ENCODE measurements at places on chromosomes 3 and 15.

DNA sequence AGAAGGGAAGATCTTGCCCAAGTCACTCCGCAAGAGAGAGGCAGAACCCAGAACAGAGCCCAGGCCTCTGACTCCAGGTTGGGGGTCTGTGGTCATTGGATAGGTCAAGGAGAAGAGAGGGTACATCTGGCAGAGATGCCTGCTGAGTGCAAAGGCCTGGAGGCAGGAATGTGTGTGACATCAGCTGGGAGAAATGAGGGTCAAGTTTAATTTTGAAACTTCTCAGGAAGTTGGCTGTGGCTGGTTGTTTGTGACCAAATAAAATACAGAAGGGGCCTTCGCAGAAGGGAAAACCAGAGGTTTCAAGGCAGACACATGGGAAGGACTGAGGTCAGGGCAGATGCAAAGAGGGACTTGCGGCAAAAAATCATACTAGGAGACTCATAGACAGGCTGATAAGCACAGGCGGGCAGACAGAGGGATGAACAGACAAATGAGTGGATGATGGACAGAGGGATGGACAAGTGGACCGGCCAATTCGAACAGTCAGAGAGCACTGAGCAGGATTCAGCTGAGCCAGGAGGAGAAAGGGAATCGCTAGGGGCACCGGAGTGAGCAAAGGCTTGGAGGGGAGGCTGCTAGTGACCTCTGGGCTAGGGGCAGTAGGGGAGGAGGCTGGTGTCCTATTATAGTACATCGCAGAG is 28.8 kb upstream of the CACNA2D2 start:
- DNase-seq: no peak

DNA sequence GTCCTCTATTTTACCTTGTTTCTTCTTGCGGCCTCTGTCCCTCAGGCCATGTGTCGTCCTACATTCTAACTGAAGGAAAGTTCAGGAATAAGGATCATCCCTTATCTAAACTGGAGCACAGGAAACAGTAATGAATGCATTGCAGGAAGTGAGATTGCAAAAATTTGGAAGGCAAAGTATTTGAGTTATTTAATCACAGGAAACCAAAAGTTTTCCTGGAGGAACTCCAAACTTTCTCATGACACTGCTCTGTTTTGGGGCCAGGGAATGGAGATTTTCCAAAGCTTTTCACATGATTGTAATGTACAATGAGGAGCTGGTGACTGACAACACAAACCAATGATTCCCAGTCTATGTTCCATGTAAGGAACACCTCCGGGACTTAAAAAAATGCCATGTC is 57.8 kb upstream of the PLSCR4 start:
- DNase-seq: no peak

DNA sequence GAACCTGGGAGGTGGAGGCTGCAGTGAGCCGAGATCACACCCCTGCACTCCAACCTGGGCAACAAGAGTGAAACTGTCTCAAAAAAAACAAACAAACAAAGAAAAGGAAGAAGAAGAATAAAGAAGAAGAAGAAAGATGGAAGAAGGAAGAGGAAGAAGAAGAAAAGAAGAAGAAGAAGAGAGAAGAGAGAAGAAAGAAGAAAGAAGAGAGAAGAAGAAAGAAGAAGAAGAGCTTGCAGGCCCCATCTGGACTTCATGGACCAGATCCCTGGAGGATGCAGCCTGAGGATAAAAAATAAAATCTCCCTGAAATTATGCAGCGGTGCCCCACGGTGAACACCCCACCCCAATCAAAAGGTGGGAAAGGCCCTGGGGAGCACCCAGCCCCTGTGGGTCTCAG is 8.8 kb upstream of the MESP1 start:
- DNase-seq: no peak

DNA sequence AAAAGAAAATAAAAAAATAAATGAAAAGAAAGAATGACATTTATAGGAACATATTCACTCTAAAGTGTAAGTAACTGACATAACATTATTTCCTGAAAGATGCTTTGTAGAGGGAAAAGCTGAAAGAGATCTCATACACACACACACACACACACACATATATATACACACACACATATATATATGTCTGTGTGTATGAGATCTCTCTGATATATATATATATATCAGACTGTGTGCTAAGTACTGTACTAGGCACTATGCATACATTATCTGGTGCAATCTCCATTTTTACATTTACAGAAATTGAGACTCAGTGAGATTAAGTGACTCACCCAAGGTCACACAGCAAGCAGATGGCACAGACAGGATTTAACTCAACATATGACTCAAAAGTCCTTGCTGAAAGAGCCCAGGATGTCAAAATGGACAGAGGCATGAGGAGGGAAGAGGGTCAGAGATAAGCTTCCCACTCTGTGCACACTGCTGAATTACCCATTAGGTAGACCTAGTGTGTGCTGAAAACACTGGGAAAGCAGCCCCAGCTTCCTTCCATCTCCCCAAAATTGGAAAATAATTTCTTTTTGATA is 15.0 kb downstream of the BHLHE40 start:
- no peak for DNase-seq

GRCh38 chr15:43199945-43200488 is 14.8 kb downstream of the CCNDBP1 start:
- no peak for DNase-seq

GRCh38 chr15:57251308-57251707 is 125.0 kb upstream of the CGNL1 start:
- no peak for DNase-seq

GRCh38 chr15:74172701-74173379 is 670 bp upstream of the ISLR start:
- DNase-seq: no peak

GRCh38 chr15:97144377-97144711 is 813.8 kb downstream of the NR2F2 start:
- DNase-seq: no peak

GRCh38 chr15:80982205-80982604 is 7.4 kb downstream of the MESD start:
- no peak for DNase-seq

GRCh38 chr3:22496641-22497040 is 706.5 kb upstream of the UBE2E2 start:
- no peak for DNase-seq

GRCh38 chr3:24040311-24040710 is 95.2 kb downstream of the NR1D2 start:
- DNase-seq: no peak

DNA sequence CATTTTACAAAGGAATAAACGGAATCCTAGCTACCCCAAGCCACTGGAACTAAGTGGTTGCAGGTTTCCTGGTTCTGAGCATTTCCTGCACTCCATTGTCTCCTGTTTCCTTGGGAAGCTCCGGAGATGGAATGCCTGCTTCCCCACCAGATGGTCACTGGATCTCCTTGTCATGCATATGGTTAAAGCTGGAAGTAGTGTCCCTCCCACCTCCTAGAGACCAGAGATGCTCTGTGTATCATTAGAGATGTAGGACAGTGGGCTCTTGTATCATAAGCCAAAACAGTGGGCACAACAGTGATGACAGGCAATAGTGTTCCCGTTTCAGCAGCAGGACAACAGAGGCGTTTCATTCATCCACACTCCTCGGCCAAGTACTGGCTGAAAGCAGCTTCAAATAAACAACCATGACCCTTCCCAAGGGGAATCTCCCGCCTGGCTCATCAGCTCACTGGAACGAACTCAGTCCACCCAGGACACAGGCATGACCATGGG is 136.2 kb upstream of the EIF1B start:
- DNase-seq: peak; percentile 60

GRCh38 chr15:101047301-101047781 is 128.2 kb downstream of the LRRK1 start:
- DNase-seq: no peak

- DNase-seq: no peak
These were observed 141.0 kb downstream of the WDR72 start for GRCh38 chr15:53618461-53618860.

DNA sequence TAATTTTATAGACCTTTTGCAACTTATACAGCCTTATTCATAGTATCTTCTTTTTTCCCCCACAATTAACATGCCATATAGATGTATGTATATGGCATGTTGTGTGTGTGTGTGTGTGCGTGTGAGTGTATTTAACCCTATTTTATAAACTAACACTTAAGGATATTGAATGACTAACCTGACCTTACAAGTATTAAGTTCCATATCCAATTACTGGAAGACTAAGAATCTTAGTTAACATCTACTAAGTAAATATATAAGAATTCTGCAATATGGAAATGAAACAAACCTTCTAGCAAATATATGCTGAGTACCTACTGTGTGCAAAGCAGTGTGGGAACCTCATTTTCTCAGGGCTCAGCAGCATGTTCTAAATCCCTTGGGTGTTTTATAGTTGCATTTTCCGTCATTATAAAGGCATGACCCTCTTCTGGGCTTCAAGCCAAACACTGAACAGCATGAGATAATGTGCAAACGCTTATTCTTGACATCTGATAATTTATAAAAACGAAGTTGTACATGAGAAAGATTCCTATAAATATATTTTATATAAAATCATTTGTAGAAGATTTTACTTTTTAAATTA is 105.5 kb downstream of the NLGN1 start:
- no peak for DNase-seq

GRCh38 chr3:151753846-151754245 is 20.1 kb downstream of the AADACL2 start:
- no peak for DNase-seq

- DNase-seq: no peak
These were observed 62.8 kb downstream of the MDFIC2 start for GRCh38 chr3:70249509-70250160.

DNA sequence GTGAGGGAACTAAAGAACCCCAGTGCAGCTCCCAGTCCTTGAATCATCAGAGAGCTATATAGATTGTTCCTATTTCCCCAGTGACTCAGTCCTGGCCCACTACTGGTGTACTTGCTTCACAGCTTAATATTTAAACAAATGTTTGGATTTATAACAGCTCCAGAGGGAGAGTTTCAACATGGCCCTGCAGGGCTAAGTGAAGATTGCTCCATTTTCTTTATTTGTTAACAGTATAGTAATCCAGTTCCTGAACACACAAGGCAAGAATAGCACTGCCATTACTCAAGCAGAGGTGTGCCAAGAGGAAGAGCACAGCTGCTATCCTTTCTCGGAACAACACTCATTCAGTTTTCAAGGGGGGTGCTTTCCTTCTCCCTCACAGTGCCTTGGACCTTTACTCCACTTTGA is 6.5 kb downstream of the SQOR start:
- no peak for DNase-seq

DNA sequence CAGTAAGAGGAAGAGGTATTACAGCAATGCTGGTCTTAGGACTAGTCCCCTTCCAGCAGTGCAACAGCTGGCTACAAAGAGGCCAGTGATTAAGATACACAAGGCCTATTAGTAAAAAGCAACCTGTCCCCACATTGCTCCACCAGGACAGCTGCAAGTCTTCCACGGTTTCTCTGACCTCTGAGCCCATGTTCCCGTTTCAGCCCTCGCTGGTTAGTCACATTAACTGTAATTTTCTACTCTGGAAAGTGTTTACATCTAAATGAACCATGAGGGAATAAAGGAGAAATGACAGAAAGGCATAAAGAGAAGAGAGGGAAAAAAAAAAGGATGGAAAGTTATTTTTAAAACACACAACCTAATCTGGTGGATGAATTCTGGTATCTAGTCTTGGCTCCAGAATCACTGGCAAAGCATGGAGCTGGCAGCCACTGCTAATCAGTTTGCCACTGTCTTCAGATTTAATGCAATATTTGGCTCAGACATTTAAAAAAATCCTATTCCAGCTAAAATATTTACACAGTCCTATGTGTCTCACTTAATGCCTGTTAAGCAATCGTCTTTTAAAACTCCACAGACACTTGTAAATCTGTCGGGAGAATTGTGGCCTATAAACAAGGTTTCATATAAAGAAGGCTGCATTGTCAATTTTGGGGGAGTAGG is 154.9 kb downstream of the GREM1 start:
- DNase-seq: no peak

- no peak for DNase-seq
These were observed 32.3 kb upstream of the SYNPR start for GRCh38 chr3:63245726-63246241.

GRCh38 chr3:136703429-136703828 is 48.7 kb downstream of the STAG1 start:
- no peak for DNase-seq

GRCh38 chr3:28780480-28780879 is 431.9 kb upstream of the AZI2 start:
- no peak for DNase-seq

- no peak for DNase-seq
These were observed 708 bp downstream of the ESYT3 start for GRCh38 chr3:138434875-138435772.

DNA sequence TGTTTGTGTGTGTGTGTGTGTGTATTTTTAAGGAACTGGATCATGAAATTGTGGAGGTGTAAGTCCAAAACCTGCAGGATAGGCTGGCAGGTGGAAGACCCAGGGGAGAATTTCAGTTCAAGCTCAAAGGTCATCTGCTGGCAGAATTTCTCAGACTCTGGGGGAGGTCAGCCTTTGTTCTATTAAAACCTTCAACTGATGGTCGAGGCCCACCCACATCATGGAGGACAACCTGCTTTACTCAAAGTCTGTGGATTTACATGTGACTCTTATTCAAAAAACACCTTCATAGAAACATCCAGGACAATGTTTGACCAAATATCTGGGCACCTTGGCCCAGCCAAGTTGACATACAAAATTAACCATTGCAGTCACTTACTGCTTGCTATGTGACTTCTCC is 157.2 kb downstream of the EDEM1 start:
- DNase-seq: no peak

DNA sequence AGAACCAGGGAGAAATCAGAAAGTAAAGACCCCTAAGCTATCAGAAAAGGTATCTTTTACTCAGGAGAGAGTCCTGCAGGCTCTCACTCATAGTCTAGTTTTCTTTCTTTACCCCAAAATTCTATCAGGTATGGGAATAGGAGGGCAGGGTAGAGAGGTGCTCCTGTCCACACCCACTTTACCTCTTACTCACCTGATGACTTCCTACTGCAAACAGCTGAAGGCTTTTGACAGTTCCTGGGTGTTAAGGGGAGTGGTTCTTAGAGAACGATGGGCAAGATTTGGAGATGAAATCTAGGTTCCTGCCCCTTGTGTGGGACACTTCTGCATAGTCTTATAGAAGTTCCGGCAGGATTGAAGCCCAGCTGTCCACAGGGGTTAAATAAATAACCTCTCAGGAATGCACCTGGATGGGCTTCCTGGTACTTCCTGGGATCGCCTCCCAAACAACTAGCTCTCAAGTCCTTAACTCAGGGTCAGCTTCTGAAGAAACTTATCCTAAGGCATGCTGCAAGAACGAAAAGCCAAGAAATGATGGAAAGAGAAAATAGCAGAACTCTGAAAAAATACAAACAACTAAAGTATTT is 10.8 kb upstream of the TNFAIP8L3 start:
- DNase-seq: no peak

GRCh38 chr15:95659656-95660055 is 670.8 kb upstream of the NR2F2 start:
- DNase-seq: no peak

DNA sequence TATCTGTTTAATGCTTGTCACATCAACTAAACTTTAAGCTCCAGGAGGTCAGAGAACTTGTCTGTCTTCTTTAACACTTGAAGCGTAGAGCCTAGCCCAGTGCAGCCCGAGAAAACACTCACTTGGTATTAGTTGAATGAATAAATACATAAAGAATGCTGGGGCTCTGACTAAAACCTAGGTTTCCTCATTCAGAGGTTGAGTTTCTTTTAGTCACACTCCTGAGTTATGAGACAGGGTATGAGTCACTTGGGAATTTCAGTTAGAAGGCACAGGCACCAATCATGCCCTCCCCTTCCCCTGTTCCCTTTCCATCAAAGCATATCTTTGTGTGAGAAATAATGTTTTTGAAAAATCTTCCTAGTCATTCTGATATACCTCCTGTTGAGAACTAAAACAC is 589.8 kb upstream of the DPPA4 start:
- no peak for DNase-seq
